H9 (cell line): ENCODE measurements at places on chromosomes 4 and X.

DNA sequence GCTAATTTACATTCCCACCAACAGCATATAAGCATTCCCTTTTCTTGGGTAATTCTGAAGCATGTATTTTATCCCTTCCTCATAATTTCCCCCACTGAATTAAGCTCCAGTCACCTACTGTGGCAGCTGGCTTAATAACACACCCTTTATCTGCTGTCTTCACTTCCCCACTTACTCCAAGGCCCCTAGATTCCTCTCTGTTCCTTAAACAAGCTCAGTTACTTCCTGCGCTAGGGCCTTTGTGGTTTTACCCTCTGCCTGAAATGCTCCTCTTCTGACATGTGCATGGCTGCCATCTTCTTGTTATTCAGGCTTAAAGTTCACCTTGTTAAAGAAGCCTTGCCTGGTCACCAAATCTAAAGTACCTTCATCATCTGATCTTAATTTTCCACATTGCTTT is 47.2 kb upstream of the RPS6KA3 start:
- no peak for DNase-seq

DNA sequence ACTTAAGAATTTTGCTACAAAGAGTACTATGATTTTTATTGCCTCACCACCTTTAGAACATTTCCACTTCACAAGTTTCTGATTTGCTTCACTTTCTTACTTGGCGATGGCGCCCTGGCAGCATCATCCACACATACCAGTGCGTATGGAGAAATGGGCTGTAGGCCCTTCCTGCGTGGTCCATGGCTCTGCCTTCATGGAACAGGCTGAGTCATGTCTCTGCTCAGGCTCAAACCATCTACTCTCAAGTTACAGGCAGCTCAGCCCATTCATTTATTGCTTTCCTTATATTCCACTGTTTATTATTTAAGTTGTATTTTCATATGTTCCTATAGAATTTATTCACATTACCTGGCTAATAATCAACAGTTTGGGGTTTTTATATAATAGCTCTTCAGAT is 21.1 kb downstream of the CASP3 start:
- no peak for DNase-seq

- peak; percentile 97 for DNase-seq
Observed at GRCh38 chrX:48957827-48958634, 624 bp upstream of the OTUD5 start.

- no peak for DNase-seq
Observed at GRCh38 chrX:127570276-127570675, 481.9 kb downstream of the ACTRT1 start.

DNA sequence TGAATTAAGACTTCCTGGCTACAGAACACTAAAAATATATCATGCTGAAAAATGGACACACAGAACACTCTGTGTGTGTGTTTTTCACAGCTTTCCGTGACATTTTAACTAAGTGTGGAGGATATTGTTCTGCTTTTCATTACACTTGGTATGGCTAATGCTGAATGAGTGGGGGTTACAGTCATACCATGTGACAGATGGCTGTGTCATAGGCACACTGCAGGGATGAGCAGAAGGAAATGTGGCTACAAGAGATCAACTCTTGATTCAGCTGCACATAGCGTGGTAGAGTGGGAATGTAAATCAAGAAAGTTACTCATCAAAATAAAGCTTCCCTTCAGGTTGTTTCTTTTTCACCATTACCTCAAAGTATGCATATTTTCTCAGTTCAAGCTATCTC is 669.8 kb downstream of the IQCM start:
- DNase-seq = no peak

DNA sequence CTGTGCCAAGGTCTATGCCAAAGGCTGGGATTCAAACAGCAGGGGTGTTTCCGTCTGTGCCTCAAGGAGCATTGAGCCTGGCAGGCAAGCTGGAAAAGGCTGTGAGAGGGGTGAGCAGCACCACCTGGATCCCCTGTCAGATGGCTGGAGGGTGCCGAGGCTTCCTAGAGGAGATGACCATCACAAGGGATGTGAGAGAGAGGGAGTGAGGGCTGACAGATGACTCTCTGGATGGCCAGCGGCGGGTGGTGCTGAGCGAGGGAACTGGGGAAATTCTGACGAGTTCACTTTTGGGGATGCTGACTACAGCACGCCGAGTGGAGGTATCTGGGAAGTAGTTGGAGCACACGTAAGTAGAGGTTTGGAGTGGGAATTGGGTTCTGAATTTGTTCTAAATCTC is 22.6 kb upstream of the CYP4V2 start:
- DNase-seq = no peak

DNA sequence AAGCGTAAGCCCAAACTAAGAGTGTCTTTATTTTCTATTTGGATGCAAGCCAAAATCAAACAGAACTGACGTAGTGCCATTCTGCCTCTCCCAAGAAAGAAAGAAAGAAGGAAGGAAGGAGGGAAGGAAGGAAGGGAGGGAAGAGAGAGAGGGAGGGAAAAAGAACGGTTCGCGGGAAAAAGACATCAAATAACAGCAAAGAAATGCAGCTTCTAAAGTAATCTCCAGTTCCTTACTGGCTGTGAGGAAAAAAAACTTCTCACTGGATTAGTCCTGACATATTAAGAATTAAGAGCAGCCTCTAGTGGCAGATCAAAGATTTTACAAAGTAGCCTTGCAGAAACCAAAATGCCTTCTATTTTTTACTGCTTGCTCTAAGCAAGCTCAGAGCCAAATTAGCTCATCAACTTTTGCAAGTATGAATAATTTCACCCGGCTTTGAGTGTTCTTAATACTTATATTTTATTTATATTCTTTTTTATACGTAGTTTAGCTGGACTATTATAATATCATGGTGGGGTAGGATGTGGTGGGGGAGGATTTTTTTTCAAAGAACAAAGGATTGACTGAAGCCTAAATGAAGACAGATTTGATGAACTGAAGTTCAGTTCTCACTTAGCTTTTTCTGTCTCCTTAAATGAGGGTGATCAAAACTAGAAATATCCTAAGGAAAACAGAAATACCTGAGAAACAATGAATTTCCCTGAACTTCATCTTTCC is 36.6 kb downstream of the PITX2 start:
- no peak for DNase-seq

GRCh38 chr4:128846063-128846462 is 36.6 kb downstream of the JADE1 start:
- no peak for DNase-seq

DNA sequence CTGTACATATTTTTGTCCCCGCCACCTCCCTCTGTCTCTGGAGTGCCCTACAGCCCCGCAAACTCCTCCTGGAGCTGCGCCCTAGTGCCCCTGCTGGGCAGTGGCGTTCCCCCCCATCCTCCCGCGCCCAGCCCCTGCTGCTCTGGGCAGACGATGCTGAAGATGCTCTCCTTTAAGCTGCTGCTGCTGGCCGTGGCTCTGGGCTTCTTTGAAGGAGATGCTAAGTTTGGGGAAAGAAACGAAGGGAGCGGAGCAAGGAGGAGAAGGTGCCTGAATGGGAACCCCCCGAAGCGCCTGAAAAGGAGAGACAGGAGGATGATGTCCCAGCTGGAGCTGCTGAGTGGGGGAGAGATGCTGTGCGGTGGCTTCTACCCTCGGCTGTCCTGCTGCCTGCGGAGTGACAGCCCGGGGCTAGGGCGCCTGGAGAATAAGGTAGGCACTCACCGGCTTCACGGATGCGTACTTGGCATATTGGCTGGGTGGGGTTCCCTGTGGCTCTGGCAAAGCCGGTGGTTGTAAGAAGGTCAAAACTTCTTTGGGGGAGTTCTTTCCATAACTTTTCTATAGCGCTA is 653 bp downstream of the HHIP start:
- DNase-seq = peak; percentile 38

DNA sequence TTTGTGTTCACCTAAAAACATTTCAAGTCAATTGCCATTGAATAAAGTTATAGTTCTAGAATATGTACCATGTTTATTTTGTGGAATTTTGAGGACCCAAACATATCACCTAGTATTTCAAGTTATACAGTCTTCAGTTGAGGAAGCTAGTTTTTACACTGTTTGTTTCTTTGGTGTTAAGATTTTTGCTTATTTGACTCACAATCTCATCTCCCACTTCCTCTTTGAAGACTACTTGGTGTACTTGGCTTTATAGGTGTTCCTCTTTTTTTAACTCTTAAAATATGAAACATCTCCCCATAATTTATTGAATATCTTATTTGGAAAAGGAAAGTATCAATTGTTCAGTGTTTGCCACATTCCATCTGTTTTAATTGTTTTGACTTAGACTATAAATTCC is 675.4 kb downstream of the RAPGEF2 start:
- DNase-seq = no peak

GRCh38 chr4:142547974-142548373 is 298.1 kb downstream of the INPP4B start:
- no peak for DNase-seq

GRCh38 chr4:36111172-36111571 is 133.1 kb downstream of the ARAP2 start:
- no peak for DNase-seq

- no peak for DNase-seq
Observed at GRCh38 chrX:100649550-100650356, 5.8 kb downstream of the SRPX2 start.

GRCh38 chrX:3425031-3425430 is 78.6 kb upstream of the MXRA5 start:
- no peak for DNase-seq

- DNase-seq = no peak
Observed at GRCh38 chrX:136916827-136917226, 36.3 kb upstream of the RBMX start.

DNA sequence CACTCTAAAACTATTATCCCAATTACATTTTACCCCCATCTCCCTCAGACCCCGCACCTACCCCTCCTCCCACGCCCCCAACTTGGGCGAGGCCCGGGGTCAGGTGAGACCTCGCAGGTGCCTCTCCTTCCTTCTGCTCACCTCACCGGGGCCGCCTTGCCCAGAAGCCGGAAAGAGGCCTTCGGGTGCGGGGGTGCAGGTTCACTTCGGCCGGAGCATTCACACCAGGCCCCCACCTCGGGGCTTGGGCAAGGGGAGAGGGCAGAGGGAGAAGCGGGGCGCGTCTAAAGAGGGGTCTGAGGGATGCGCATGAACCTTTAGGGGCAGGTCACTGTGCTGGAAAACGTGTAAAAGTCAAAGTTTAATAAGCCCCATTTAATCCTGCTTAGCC is 427 bp downstream of the ZNF182 start:
- no peak for DNase-seq

DNA sequence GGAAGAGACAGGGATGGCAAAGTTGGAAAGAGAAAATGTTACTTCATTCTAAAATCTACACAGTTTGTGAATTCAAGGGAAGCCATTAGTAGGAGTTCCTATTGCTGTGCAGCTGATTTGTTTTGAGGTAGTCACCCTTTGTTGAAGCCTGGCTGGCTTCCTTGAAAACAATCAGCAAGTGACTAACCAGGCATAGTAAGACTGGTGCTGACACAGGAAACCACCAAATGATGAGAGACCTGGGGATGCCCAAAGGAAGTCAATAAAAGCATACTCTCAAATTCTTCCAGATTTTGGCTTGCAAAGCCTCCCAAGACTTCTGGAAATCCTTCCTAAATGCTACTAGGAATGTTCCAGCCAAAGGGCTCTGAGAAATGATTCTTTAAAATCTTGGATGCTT is 23.9 kb upstream of the PRDM8 start:
- no peak for DNase-seq

- DNase-seq = no peak
Observed at GRCh38 chr4:148453833-148454232, 11.6 kb upstream of the NR3C2 start.

GRCh38 chr4:128866691-128867090 is 57.2 kb downstream of the JADE1 start:
- DNase-seq = no peak

DNA sequence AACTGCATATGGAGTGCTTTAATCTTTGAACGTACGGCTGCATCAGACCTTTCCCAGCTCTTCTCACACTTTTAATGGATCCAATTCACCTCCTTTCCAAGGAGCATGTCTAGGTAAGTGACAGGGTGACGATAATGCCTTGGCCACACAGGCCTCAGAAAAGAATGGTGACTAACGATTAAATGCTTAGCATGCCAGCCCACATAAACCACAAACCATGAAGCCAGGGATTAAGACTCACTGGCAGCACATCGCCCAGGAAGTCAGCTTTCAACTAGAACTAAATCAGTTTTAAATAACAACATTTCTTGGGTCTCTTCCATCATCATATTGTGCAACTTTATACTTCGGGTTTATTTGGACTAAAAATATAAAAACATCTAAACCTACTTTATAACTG is 28.7 kb downstream of the INPP4B start:
- no peak for DNase-seq

DNA sequence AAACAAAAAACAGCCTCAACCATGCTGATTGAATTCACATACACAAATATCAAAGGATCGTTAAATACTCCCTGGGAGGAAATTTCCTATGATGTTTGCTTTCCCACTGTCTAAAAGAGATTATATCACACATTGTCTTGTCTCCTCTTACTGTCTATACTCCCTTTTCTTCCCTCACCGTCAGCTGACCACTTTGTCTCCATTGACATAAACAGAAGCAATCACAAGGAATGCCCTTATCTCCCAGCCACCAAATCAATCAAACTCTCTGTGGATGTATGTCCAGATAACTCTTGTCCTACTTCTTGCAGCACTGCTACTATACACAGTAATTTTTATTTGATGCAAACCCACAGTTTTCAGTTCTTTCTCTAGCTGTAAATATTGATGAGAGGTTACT is 12.2 kb upstream of the NUDT9 start:
- DNase-seq = no peak

DNA sequence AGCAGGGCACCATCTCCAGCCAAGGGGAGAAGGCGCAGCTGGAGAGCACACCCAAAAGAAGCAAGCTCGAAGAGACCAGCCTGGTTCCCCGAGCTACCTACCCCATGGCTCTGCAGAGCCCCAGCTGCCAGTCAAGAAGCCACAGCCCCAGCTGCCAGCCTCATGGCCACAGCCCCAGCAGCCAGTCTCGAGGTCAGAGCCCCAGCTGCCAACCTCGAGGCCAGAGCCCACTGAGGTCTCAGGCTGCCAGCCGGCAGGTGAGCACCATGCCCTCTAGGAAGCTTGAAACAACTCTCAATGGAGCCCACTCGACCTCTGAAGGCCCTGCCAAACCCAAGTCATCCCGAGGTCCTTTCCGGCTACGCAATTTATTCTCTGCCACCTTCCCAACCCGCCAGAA is 27.0 kb upstream of the PRPS1 start:
- no peak for DNase-seq

DNA sequence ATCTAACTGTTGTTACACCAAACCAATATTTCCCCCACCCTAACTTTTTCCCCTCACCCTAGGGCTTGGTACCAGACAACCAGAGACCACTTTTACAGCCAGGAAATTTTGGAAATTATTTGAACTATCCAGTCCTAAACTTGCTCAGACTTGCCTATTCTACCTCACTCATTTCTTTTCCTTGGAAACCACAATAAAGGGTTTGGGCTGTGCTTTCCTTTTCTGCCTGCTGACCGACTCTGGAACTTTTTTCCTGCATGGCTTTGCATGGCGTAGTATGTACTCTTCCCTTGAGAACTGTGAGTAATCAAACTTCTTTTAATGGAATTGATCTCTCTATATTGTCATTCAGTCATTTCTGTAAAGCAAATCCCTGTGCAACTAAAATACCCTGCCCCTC is 516.5 kb upstream of the FTHL17 start:
- no peak for DNase-seq

- no peak for DNase-seq
Observed at GRCh38 chr4:121794505-121795188, 6.5 kb upstream of the EXOSC9 start.
